ENCODE measurements at places on chromosomes 2 and 18.

- DNase-seq: no peak
Observed at GRCh38 chr2:66852953-66853352, 418.0 kb downstream of the MEIS1 start.

DNA sequence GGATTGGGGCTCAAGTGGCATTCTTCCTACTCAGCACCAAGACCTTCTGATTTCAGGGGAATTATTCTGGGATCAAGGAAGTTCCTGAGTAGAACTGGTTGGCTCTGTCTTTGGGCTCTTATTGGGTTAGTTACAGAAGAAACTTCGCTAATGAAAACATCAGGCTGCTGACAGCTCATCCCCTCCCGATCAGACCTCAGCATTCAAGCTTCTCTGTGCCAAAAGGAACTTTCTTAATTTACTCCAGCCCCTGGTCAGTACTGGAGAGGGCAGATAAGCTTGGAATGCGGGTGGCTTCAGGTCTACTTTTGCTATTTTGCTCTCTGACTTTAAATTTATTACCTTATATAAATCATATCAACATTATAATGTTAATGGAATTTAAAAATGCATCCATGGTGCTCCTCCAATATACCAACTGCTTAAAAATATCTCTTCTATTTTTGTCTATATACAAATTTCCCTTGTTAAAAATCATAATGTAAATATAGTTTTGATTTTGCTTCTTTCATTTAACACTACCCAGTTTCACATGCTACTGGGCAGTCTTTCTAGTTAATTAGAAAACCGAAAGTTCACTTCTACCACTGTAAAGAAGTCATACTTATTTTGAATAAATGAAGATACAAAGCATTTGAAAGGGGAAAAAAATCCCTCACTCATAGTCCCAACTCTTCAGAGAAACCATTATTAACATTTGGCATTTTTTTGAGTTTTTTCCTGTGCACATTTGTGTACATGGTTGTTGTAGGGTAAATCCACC, 34.4 kb downstream of the PCARE start:
- no peak for DNase-seq

DNA sequence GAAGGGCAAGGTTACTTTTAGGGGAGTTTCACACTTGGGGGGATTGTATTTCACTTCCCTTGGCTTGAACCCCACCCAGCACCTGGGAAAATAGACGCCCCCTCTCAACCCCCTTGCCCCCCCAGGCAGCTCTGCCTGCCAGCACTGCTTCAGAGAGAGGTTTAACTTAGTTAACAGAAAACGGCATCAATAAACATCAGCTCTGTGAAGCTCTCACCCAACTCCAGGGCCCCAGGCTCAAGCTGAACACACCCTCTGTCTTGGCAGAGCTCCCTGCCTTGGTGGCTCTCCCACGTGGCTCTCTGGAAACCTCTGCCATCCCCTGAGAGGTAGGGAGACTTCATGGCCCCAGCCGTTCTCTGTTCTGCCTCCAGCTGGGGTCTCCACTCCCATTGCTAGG, 244.1 kb downstream of the ACKR3 start:
- DNase-seq: no peak

- no peak for DNase-seq
Observed at GRCh38 chr2:51472783-51473182, 440.9 kb upstream of the NRXN1 start.

DNA sequence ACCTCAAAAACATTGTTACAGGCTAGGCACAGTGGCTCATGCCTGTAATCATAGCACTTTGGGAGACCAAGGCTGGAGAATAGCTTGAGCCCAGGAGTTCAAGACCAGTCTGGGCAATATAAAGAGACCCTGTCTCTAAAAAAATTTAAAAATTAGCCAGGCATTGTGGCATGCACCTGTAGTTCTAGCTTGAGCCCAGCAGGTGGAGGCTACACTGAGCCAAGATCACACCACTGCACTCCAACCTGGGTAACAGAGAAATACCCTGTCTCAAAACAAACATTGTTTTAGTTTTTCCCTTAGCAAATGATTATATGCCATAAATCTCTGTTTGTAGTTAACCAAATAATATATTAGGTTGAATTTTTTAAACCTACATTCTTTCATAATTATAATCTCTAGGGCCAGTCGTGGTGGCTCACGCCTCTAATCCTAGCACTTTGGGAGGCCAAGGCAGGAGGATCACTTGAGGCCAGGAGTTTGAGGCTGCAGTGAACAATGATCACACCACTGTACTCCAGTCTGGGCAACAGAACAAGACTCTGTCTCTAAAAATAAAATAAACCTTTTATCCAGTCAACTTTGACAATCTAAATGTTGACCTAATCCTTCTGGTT, 13.3 kb upstream of the CYP20A1 start:
- no peak for DNase-seq

- DNase-seq: no peak
Observed at GRCh38 chr18:9243029-9243428, 91.5 kb upstream of the TWSG1 start.

DNA sequence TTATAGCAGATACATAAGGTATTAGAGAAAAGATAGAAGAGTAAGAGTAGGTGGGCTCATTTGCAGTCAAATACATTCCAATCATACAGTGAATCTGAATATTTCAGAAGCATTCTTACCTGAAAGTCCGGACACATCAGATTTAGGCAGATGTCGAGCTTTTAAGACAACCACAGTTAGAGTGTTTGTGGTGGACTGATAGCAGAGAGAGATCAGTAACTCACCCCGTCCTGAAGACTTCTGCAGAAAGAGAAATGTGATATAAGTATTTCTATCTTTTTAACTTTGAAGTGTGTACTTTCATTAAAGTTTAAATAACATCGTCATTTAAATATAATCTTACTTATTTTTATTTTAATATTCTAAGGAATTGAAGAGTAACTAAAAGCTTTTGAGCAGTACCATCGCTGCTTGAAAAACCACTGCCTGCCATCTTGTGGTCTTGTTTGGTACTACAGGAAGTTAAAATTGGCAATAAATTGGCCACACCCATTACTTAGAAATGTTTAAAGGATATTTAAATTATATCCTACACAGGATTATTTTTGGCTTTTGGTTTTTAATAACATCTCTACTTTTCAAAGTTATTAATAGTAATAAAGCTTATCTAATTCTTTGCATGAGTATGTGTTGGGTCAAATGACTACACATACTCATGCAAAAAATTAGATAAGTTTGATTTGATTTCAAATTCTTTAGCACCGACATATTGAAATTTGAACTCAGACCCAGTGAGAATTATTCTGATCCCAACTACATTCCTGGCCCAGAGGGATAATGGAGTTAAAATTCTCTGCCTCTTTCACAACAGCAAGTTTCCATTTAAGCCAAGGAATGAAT, 5.5 kb downstream of the SYT4 start:
- DNase-seq: no peak

- DNase-seq: peak; percentile 38
Observed at GRCh38 chr18:3281456-3282400, 19.8 kb downstream of the MYL12B start.

DNA sequence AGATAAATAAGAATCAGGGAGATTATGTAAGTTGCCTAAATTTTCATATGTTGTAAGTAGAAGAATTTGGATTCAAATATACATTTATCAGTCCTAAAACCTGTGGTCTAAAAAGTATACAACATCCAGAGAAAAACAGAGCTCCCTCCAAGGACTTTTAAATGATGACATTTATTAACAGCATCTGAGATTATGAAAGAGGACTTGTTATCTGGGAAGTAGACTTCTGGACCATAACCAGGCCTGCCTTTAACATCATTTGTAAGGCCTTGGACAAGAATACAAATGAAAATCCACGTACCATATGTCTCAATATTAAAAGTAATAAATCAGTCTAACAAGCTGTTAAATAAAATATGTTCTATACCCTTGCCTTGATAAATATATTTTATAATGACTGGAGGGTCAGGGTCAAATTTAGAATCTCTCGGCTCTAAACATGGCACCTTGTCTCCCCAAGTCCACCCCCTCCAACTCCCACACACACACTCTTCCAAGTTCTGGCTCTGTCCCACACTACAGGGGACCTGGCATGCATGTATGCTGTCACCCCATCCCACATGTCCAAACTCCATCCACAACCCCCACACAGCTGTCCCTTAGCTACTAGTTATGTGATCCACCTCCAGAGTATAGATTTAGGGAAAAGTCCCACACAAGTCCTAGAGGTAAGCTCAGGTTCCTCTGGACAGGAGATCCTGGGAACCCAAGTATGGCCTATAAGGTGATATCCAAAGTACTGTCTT, 382.6 kb downstream of the CDH2 start:
- DNase-seq: no peak
